Stimulated activated CD8-positive, alpha-beta memory T cell treated with anti-CD3 and anti-CD28 coated beads, Interleukin-4, amount 100 ng/mL, for 4 hours (primary cell): ENCODE measurements at places on chromosomes 12 and 14.
A peak's percentile ranks its signal among the peaks of the same experiment; 100 is the strongest.

GRCh38 chr12:76618031-76618430 lies 58.5 kb upstream of the OSBPL8 start:
- no peak for DNase-seq

- no peak for DNase-seq
Measured at GRCh38 chr14:20498622-20499021, 6.7 kb upstream of the RNASE10 start.

DNA sequence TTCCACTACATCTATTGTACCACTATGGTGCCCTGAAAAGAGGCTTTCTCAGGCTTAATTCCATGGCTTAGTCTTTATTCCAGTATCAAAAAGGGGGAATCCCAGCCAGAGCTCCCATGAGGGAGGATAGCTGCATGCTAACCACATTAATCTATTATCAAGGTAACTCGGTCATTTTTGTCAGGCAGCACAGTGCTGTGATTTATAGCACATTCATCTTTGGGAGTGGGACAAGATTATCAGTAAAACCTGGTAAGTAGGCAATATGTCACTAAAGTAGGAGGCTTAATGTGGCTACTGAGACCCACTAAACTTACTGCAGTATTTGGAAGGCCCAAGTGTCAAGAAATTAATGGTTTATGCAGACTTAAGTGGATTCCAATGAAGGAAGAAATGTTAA lies 58.9 kb downstream of the DAD1 start:
- no peak for DNase-seq

- DNase-seq: no peak
Measured at GRCh38 chr12:103965255-103965589, 450 bp upstream of the TDG start.

DNA sequence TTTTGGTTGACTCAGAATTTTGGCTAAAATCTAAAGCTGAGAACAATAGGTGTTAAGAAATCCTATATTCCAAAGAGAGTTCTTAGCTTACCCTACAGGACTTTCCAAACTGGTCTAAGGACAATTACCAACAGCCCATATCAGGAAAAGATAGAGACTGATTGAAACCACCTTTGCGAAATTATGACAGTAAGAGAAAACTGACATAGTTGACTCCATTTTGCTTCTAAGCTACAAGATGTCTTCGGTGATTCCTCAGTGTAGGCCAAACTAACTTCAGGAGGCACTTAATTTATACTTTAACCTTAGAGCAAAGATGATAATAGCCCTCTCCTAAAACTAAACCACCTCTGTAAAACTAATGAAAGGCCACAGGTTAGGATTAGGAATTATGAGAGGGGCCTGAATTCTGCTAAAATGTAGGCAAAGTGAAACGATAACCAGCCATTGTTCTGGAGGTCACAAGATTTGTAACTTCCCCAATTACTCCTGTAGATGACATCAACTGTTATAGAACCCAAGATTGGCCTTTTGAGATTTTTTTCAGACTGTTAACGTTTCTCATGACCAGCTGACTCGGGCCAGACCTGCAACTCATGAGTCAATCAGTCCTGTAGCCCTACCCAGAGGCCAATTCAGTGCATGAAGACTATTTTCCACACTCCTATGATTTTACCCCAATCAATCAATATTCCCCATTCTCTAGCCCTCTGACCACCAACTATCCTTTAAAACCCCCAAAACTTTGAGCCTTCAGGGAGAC lies 43.0 kb downstream of the KLRG1 start:
- no peak for DNase-seq

- DNase-seq: no peak
Measured at GRCh38 chr12:65189028-65189718, 19.8 kb downstream of the LEMD3 start.

GRCh38 chr12:40688085-40688725 lies 4.0 kb upstream of the CNTN1 start:
- no peak for DNase-seq

- no peak for DNase-seq
Measured at GRCh38 chr14:96905065-96905464, 107.9 kb downstream of the VRK1 start.

DNA sequence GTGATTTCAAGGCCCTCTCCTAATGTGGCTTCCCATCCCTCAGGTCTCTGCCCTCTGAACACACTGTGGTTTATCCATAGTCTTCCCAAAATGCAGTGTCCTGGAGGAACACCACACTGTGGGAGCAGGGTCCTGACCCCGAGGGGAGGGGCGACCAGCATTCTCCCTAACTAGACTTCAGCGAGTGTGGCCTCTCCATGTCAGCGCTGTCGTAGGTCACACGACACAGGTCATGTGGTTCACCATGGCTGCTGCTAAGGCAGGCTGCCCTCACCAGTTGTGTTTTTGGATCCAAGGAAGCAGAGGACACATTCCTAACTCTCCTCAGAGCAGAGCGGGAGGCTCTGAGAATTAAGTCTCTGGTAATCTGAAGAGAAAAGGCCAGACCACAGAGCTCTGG lies 50.5 kb downstream of the SSH1 start:
- no peak for DNase-seq

DNA sequence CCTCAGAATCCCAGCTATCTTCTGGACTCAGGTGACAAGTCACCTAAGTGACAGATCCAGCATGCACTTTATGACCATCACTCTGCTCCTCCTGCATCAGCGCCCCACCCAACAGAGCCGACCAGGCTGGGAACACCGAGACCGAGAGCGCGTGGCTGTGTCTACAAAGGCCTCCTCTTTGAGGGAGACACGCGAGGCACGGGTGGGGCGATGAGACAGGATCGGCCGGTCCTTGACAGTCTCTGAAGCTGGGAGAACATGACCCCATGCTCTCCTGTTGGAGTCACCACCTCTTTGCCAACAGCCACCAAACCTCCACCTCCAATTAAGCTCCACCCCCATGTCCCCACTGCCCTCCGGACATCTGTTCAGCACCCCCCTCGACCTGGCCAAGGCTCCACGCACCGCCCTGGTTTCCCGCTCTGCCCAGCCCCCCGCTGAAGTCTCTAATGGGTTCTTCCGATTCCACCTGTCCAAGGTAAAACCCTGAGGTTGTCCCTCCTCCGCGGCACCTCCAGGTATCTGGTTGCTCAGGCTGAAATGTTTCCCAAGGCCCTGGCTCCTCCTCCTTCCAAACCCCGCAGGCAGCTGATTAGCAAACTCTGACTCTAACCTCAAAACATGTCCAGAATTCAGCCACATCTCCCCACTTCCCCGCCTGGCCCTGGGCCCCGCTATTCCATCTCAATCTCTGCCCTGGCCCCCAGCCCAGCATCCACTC lies 31.5 kb downstream of the HSP90AA1 start:
- DNase-seq: no peak

- no peak for DNase-seq
Measured at GRCh38 chr14:53367644-53368026, 214.5 kb upstream of the DDHD1 start.

DNA sequence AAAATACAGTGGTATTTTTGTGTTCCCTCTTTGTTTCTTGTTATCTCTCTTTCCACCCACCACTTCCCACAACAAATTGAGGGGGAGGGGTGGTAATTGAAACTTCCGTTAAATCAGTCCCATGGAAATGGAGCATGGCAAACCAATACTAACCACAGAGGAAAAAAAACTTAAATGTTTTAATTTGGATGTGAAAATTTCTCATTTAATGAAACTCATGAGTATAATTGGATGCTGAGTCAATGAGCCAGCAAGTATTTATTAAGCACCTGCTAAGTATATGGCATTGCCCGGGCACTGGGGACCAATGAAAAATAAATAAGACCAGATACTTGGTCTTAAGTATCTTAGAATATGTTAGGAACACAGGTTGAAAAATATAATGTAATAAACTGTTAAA lies 147.5 kb downstream of the KCNH5 start:
- no peak for DNase-seq

DNA sequence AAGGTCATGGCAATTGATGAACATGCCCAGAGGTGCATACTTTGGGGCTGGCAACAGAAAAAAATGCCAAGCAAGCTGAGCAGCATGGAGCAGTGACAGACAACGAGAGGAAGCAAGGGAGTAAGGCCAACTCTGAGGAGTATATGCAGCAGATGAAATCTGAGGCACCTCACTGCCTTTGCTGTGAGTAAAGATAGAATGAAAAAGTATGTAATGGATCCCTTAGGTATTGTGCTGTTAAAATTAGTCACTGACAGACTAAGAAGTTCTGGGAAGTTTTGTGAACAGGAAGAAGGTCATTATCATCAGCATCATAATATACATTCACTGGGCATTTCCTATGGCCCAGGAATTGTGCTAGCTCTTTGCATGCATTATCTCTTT lies 269.9 kb downstream of the DUSP6 start:
- DNase-seq: no peak

GRCh38 chr12:79252358-79253075 lies 387.9 kb downstream of the SYT1 start:
- no peak for DNase-seq

DNA sequence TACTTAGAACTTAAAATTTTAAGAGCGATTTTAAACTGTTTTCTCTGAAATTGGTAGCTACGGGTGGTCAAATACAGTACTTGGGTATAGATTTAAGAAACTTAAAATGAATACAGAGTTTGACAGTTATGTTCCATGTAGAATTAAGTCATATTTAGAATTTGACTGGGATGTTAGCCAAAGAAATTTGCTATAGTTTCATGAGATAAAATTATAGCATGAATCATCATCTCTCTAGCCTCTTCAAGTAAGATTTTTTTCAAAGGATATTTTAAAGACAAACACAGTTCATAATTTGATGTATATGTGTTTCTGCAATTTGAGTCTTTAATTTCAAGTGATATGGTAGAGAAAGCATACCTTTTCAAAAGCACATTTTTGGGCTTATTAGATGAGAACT lies 41.0 kb downstream of the ZCRB1 start:
- no peak for DNase-seq

GRCh38 chr12:8823565-8824300 lies 1.3 kb downstream of the A2ML1 start:
- no peak for DNase-seq

- DNase-seq: peak; percentile 63
Measured at GRCh38 chr14:20683891-20684661, at the start of gene RNASE4. Gene RNASE4 (plus strand): TSS chr14:20684560. CDS start chr14:20699372, 14,812 bp downstream.

GRCh38 chr12:20482491-20483054 lies 114.2 kb downstream of the PDE3A start:
- no peak for DNase-seq

GRCh38 chr12:111773801-111774551 lies 7.2 kb downstream of the ALDH2 start:
- DNase-seq: no peak

DNA sequence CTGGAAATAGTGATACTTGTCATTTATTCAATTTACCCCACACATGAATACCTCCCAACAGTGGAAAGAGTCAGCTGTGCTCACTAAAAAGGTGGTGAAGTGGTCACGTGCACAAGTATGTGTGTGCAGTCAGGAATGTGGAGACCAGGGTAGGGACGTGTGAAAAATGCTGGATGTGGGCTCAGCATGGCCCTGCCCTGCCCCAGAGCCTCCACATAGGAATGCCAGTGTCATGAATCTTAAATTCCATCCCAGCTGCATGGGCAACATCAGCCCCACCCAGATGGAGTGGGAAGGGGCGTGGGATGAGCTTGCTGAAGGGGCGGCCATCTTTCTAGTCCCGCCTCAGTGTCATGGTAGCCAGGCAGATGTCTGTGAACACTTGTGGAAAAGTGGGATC lies 87.7 kb downstream of the C12orf75 start:
- DNase-seq: no peak

DNA sequence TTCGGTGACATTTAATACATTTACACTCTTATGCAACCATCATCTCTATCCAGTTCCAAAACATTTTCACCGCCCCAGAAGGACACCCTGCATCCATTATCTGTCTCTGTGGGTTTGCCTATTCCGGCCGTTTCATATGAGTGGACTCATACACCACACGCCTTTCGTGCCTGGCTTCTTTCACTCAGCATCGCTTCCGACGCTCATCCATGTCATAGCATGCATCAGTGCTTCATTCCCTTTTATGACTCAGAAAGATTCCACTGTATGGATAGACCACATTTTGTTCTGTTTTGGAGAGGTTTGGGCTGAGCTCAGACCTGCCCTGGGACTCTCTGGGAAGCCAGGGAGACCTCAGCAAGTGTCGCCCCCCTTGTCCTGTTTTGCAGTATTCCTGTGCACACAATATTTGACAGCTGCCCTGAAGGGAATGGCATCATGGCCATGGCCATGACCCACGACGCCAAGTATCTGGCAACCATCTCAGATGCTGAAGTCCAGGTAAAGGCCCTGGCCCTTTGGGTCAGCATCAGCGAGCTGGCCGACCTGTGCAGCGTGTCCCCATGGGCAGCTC lies 23.8 kb downstream of the CFAP251 start:
- no peak for DNase-seq

DNA sequence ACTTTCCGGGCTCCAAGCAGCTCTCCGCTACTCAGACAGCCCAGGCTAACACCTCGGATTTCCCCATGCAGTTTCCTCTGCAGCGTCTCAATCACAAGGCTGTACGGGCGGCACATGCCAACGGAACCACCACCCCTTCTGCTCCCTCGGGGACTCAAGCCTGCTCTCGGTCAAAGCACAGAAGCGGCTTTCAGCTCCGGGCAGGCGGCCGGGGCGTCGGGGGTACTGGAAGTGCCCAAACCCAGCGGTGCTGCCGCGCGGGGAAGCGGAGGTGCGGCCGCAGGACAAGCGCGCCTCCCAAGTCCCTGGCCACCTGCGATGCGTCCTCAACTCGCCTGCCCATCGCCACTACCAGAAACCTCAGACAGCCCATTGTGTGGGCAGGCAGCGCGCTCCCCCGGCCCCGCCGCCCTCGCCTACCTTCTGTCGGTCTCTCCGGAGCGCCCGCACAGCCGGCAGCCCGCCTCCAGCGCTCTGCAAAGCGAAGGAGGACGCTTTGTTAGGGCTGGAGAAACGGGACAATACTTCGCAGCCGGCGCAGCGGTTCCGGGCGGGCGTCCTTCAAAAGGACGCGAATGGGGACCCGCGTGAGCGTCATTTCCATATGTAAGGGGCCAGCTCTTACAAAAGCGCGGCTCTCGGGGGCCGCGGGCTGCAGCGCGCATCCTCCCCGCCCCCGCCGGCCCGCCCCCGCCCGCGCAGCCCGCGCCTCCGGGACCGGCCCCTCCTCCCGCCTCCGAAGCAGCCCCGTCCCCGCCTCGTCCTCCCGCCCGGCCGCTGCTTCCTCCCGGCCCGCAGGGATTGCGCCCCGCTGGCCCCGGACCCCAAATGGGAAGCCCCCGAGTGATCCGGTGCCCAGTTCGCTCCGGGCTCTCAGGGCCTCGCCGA lies 674 bp downstream of the NIN start:
- DNase-seq: peak; percentile 38

- DNase-seq: no peak
Measured at GRCh38 chr14:92507174-92507768, 6.3 kb upstream of the RIN3 start.

DNA sequence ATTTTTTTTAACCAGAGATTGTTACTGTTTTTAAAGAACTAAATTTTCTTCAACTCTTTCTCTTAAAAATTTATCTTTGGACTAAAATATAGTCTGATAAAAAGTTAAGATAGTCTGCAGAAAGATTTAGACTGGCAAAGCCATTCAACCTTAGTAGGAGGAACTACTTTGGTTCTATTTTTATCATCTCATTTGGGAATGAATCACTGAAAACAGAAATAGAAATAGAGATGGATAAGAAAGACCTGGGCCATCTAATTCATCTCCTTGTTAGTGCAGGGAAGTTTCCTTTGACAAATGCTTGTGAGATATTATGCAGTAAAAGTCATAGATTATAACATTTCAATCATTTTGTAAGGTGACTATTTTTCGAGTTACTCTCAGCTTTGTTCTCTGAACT lies 263.2 kb upstream of the NPAS3 start:
- DNase-seq: no peak
